ENCODE measurements at places on chromosomes 7 and 10.
A peak's percentile ranks its signal among the peaks of the same experiment; 100 is the strongest.

- DNase-seq = no peak
Observed at GRCh38 chr10:133532871-133533270, 5.7 kb downstream of the CYP2E1 start.

- no peak for DNase-seq
Observed at GRCh38 chr10:30818010-30818660, 188.6 kb upstream of the LYZL2 start.

DNA sequence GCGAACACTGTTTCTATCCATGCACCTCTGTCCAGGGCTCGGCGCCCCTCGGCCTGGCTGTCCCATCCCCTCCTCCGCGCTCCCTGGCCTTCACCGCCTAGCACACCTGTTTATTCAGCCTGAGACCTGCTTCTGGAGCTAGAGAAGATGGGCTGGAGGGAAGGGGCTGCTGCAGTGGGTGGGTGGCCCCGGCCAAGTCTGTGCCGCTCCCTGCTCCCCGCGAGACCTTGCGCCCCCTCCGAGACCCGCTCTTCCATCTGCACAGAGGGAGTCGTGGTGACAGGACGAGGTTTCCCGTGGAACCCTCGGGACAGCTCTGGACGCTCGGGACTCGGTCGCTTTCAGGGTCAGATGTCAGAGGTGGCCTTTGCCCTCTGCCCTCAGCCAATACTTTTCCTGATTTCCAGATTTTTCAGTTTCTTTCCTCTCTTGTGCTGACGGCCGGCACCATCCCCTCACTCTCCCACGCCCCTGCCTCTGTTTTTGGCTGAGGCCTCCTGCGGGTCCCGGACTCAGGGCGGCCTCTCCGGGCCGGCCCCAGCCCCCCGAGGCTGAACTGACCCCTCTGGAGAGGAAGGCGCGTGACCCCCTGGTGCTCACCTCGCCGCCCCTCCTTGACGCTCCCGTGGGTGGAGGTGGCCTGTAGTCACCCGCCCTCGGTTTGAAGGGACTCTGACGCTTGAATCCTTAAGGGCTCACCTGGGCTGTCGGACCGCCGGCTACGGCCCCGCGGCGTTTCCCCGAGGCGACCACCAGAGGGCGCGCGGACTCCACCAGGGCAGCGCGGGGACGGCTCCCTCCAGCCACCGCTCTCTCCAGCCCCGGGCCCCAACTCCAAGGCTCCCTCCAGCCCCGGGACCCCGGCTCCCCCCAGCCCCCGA lies 15.6 kb downstream of the SHH start:
- DNase-seq = peak; percentile 59

- DNase-seq = no peak
Observed at GRCh38 chr7:51234139-51234538, 82.5 kb downstream of the COBL start.

- DNase-seq = no peak
Observed at GRCh38 chr7:40535678-40536077, 400.9 kb downstream of the SUGCT start.

GRCh38 chr10:74982634-74982982 lies 128.8 kb upstream of the SAMD8 start:
- no peak for DNase-seq

DNA sequence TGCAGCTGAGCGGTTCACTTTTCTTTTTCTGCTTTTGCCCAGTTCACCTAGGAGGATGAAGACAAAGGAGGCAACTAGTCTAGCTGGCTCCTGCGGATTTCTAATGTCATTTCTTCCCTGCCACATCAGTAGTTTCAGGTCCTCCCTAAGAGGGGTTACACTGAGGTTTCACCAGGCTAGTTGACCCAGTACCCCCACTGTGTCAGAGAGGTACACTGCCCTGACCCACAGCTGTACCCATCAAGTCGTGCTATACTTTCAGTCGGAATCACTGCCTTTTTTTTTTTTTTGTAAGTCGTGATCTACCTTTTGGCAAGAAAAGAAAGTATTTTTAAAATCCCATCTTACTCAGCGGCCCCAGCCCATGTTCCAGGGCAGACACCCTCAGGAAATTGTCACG lies 243.5 kb downstream of the CELF2 start:
- DNase-seq = no peak

DNA sequence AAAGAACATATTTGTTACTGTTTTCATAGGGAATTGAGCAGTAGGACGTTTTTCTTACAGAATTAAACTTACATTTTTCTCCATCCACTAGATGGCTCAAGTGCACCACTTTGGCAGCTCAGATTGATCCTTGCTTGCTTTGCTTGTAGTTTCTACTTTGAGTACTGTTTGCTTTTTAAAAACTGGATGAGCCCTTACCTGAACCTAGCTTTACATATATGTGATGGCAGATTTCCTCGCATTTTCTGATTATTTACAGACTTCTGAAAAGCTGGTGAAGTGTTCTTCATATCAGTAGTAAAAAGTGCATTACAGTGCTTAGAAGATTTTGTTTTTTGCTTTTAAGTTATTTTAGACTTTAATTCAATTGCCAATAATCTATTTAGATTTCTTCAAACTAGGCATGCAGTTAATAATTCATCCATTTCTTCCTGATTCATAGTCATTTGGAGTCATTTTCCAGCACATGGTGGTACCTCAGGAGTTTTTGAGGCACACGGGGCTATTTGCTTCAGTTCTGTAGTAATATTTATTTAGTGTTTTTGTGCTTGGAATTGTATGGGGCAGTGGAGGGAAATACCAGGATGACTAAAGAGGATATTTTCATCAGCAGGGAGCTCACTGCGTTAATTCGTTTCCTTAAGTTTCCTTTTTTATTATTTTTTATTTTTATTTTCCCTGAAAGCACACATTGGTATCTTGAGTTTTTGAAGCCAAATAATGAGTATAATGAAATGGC lies 57.3 kb downstream of the MAPK8 start:
- DNase-seq = no peak

DNA sequence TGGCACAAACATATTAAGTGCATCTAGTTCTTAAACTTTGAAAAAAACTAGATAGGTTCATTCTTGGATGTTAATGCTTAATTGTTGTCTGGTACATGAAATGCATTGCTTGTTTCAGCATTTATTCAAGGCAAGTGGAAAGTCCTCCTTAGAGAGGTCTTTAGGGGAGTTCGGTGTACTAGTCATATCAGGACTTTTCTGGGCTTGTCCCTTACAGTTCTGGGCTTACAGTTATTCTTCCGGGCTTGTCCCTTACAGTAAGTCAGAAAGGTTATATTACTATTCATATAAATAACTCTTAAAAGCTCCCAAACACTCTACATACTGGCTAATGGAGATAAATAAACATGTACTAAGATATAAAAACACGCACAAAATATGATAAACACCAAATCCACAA lies 61.6 kb upstream of the MRLN start:
- no peak for DNase-seq

DNA sequence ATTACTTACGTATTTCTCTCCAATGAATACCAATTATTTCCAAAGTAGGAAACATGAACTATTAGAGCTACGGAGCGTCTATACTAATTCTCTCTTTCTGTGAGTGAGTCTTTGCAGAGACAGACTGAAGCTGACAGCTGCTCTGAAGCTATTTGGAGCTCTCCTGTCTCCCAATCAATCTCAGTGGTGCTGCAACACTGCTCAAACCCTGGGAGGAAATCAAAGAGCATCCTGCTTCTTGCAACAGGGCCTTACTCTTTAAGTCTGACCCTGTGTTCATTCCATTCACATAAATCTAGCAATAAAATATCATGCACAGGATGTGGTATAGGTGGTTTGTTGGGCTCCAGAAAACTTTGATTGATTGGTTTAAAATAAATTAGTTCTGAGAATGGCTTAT lies 685.7 kb upstream of the IGFBP3 start:
- no peak for DNase-seq

GRCh38 chr7:92749832-92750446 lies 86.4 kb downstream of the CDK6 start:
- no peak for DNase-seq

DNA sequence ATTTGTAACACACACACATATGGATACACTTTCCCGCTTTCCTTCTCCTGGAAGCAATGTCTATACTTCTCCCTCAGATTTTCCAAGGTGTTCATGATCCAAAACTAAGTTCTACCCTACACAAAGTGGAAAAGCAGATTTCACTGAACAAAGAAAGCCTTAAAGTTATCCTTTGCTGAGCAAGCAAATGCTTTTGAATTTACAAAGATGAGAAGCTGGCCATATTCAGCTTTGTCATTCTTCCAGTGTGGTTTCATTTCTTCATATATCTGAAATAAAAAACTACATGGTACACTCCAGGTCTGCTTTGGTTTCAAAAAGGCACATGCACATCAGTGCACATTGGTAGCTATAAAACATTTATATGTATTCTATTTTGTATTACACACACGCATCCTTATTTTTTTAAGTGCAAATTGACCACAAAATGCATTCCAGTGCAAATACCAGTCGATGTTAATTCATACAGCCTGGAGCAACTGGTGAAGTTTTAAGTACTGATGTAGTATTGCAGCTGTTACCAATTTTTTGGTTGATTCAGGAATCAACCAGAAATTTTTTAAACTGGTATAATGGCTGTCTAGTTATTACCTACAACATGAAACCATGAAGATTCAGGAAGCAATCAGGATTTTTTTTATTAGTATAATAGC lies 65.5 kb upstream of the SRPK2 start:
- DNase-seq = no peak

GRCh38 chr7:4049202-4049601 lies 632.9 kb upstream of the FOXK1 start:
- no peak for DNase-seq

DNA sequence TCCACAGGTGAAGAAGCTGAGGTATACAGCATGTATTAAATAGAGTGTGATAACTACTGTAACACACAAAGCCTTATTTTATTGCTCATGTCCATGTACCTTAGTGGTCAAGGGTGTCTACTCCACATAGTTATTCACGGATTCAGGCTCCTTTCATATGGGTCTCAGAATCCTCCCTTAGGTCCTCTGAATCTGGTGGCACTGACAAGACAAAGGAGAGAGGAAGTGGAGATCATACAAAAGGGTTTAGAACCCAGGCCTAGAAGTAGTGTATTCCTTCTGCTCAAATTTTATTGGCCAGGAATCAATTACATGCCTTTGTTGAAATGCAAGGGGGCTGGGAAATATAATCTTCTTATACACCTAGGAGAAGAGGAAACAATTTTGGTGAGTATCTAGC lies 164.6 kb downstream of the PTEN start:
- DNase-seq = no peak

- DNase-seq = no peak
Observed at GRCh38 chr10:31635415-31636065, 293.1 kb downstream of the ARHGAP12 start.

DNA sequence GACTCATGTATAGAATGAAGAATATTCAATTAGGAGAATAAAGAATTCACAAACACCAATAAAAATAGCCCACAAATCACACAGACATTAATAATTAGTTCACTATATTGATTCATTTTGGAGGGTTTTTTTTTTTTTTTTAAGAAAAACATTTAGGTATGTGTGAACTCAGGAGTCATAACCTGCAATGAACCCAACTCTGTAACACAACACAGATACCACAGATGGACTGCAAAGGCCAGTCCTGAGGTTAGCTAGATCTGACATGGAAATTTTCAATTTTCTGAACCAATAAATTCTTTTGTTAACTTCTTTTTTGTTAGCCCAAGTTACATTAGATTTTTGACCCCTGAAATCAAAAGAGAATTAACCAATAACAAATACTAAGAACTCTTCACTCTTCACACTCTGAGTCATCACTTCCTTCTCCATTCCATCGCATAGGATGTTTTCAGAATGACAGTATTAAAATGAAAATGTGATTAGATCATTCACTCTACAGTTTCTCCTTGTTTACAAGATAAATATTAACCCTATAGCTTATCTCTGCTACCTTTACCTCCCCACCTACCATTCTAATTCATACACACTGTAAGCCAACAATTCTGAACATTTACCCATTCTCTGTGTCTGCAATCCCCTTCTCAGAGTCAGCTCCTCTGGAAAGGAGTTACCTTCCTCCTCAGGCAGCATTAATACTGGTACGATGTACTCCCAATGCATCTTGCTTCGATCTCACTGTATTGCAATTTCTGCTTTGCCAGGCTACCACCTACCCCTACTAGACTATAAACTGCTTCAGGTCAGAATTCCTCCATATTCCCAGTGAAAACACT lies 141.5 kb downstream of the LRRN3 start:
- DNase-seq = no peak

- DNase-seq = no peak
Observed at GRCh38 chr7:30505174-30505697, 607 bp upstream of the GGCT start.

DNA sequence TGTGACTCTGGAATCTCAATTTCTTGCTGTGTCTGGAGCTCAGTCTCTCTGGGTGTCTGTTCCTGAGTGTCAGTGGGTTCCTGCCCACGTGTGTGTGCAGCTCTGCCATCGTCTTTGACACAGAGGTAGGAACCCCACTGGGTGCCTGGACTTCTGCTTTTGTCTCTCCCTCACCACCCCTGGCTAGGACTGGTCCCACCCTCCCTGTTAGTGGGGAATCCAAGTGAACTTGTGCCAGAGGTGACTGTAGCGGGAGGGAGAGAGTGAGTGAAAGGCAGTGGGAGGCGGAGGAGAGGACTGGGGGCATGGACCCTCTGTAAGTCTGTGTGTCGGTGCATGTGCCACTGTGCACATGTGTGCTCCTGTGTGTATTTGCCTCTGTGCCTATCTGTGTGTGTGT lies 299.9 kb upstream of the ZMIZ1 start:
- DNase-seq = no peak

GRCh38 chr10:3530783-3531645 lies 254.0 kb downstream of the KLF6 start:
- no peak for DNase-seq

GRCh38 chr10:17067376-17068264 lies 62.0 kb downstream of the CUBN start:
- no peak for DNase-seq

DNA sequence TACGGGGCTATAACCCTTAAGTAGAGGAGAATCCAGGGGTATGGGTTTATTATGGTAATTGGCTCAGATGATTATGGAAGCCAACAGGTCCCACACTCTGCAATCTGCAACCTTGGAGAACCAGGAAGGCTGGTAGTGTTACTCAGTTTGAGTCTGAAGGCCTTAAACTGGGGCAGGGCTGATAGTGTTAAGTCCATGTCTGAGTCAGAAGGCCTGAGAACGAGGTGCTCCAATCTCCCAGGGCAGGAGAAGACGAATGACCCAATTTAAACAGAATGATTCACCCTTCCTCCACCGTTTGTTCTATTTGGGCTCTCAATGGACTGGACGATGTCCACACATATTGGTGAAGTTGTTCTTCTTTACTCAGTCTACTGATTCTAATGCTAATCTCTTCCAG lies 244.5 kb upstream of the PTER start:
- DNase-seq = no peak

DNA sequence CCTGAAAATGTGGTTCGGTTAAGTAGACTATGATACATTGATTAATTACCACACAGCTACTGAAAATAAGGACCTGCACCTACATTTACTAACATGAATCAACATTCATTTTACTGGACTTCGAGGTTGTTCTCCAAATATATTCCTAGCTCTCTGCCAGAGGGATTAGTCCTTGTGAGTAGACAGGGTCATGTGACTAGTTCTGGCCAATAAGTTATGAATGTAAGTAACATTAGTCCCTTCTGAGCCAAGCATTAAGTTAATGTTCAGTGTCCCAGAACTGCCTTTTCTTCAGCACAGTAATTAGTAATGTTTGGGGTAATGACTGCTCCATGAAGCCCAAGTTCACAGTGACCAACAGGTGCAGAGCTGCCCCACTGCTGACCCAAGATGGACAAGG lies 9.2 kb downstream of the ITIH5 start:
- no peak for DNase-seq

- no peak for DNase-seq
Observed at GRCh38 chr7:1746491-1746975, 76.5 kb downstream of the ELFN1 start.

- no peak for DNase-seq
Observed at GRCh38 chr10:110504111-110504735, 6.5 kb downstream of the DUSP5 start.

GRCh38 chr10:58820861-58821751 lies 308.4 kb downstream of the BICC1 start:
- DNase-seq = no peak

Data from stimulated activated CD4-positive, alpha-beta T cell treated with anti-CD3 and anti-CD28 coated beads, Interleukin-15, amount 100 ng/mL, for 1 hour (primary cell).